Memory B cell (primary cell): ENCODE measurements at places on chromosomes 7 and 10.

- DNase-seq, result no peak
Measured at GRCh38 chr7:50095634-50096033, 2.6 kb upstream of the ZPBP start.

DNA sequence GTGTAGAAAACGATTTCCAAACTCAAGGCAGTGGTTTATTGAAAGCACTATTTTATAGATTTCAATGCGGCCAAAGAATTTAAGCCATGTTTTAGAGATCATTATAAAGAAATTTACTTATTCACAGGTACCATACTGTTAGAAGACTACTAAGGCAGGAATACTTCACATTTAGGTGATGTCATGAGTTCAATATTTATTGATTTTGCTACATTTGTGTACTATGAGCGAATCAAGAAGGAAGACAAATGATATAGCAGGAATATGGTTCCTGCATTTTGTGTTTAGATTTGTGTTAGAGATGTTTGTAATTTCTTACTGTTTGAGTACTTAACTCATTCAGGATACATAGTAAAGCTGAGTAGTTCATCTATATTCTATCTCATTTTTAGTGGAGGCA, 1.7 kb upstream of the FBXW4 start:
- no peak for DNase-seq

DNA sequence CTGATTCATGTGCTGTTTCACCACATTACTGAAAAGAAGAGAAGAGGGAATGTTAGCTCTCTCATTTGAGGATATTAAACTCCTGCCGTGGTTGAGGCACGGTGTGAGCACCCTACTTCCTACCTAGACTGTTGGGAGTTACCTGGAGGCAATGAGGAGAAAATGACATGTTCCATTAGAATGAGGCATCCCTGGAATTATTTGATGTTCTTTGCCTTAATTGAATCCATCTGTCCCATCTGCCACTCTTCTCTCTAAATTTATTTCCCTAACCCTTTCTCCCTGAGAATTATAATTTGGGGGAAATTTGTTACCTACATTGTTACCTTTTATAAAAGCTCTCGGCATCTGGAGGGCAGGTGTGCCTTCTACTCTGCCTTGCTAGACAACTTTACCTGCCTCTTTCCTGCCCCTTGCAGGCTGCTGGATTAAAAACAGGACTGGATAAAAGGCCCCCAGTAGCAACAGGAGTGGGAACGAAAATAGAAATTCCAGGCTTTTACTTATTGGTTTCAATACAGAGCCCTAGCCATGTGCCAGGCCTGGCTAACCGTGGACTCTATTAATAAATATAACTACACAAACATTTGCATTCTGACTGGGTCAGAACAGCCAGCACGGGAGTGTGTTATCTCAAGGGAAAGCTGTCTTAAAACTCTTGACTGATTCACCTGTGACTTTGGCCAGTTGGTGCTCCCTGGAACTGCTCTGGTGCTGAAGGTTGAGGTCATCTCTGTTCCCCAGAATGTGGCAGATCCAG, 4.4 kb upstream of the ATXN7L1 start:
- DNase-seq, result no peak

GRCh38 chr7:13751766-13752165, 237.7 kb downstream of the ETV1 start:
- DNase-seq, result no peak

DNA sequence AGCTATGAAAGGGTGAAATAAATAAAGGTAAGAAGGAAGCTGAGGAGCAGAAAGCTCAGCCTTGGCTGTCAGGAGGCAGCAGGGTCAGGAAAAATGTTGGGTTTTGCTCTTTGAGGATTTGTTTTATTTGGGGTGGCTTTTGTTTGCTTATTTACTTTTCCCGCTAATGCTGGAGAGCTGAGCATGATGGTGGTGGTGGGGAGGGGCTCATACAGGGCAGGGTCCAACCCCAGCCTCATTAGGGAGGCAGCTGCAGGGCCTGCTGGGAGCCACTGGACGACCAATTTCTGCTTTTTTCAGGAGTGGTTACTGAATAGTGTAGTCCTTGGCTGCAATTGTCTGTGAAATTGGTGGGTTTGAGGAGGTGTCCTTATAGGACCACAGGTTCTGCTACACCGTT, 36.3 kb downstream of the CCM2 start:
- DNase-seq, result no peak

- DNase-seq, result no peak
Measured at GRCh38 chr7:50211130-50212015, 93.1 kb upstream of the IKZF1 start.

- no peak for DNase-seq
Measured at GRCh38 chr10:58797356-58797755, 284.7 kb downstream of the BICC1 start.

- no peak for DNase-seq
Measured at GRCh38 chr7:129748356-129749109, 137.0 kb downstream of the NRF1 start.
